ENCODE measurements at places on chromosomes 7 and 10. TPM values are rescaled to one million over a fixed set of nuclear protein-coding genes. Genes with fewer than 3 reads are reported as not detected.

The GNAI1 gene
- total RNA-seq, result 26.1 TPM

The ATOH7 gene
- total RNA-seq, result not detected

The WIPF3 gene
- 16.5 TPM for total RNA-seq

The OLAH gene
- total RNA-seq, result not detected

The ATE1 gene
- 47.3 TPM for total RNA-seq

The CDK1 gene
- 3.0 TPM for total RNA-seq

The GIMAP5 gene
- total RNA-seq, result 30.2 TPM

The GDF10 gene
- 0.34 TPM for total RNA-seq

The SFTPA1 gene
- total RNA-seq, result not detected

The PPP1R3C gene
- total RNA-seq, result 113 TPM

The SLK gene
- 35.4 TPM for total RNA-seq

The GNGT1 gene
- total RNA-seq, result not detected

The KCNH2 gene
- 58.1 TPM for total RNA-seq

The SEPTIN14 gene
- total RNA-seq, result not detected

The OR2A14 gene
- not detected for total RNA-seq

The AZGP1 gene
- 172 TPM for total RNA-seq

The AGR2 gene
- not detected for total RNA-seq

The PNLIPRP2 gene
- total RNA-seq, result not detected

The BZW2 gene
- 195 TPM for total RNA-seq

The OR2A7 gene
- total RNA-seq, result not detected

The KIF11 gene
- total RNA-seq, result 0.13 TPM

Measured in heart left ventricle (tissue), 16 donors.